ENCODE measurements at places on chromosomes 16 and 17.

- DNase-seq, result peak; percentile 27
Observed at GRCh38 chr16:24036614-24037013, 200.8 kb downstream of the PRKCB start.

DNA sequence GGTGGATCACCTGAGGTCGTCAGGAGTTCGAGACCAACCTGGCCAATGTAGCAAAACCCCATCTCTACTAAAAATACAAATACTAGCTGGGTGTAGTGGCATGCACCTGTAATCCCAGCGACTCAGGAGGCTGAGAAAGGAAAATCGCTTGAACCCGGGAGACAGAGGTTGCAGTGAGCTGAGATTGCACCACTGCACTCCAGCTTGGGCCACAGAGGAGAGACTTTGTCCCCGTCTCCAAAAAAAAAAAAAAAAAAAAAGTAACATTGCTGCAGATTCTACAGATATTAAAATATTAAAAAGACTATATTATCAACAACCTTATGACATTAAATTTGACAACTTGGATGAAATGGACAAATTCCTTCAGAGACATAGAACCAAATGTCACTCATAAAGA lies 25.7 kb downstream of the MBTD1 start:
- no peak for DNase-seq

GRCh38 chr17:76690596-76691280 lies 20.0 kb downstream of the MXRA7 start:
- DNase-seq, result no peak

GRCh38 chr17:49555495-49556222 lies 20.0 kb upstream of the NXPH3 start:
- peak; percentile 46 for DNase-seq

- DNase-seq, result peak; percentile 85
Observed at GRCh38 chr17:75011401-75012095, 922 bp upstream of the MRPL58 start.

- DNase-seq, result no peak
Observed at GRCh38 chr17:59840329-59841090, 52.2 kb downstream of the TUBD1 start.

GRCh38 chr17:31537565-31538011 lies 146.1 kb downstream of the RAB11FIP4 start:
- DNase-seq, result peak; percentile 59

- DNase-seq, result no peak
Observed at GRCh38 chr16:83136419-83136818, 509.6 kb downstream of the CDH13 start.

DNA sequence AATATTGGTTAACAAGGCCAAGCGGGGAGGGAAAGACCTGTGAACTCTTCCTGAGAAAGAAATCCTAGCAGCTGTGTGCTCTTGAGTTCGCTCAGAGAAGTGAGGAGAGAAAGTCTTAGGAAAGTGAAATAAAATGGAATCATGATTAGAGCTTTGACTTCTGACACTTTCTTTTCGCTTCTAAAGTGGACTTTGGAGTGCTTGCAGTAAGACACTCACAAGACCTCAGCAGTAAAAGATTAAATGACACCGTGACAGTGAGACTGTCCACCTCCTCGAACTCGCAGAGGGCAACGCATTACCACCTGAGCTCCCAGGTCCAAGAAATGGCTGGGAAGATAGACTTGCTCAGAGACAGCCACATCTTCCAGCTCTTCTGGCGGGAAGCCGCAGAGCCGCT lies 71.2 kb downstream of the RNF213 start:
- DNase-seq, result no peak

- DNase-seq, result no peak
Observed at GRCh38 chr17:11404431-11405276, 163.6 kb downstream of the SHISA6 start.

DNA sequence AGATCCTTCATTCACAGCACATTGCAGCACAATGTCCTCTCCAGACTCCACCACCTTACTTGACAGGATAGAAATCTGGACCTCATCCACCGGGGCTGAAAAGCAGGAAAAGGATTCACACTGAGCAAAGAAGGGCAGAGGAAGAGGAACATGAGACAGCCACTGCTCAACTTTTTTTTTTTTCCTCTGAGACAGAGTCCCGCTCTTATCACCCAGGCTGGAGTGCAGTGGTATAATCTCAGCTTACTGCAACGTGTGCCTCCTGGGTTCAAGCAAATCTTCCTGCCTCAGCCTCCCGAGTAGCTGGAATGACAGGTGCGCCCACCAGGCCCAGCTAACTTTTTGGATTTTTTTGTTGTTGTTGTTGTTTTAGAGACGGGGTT lies 34.4 kb downstream of the PECAM1 start:
- no peak for DNase-seq

GRCh38 chr17:33080091-33080490 lies 88.4 kb downstream of the SPACA3 start:
- no peak for DNase-seq

DNA sequence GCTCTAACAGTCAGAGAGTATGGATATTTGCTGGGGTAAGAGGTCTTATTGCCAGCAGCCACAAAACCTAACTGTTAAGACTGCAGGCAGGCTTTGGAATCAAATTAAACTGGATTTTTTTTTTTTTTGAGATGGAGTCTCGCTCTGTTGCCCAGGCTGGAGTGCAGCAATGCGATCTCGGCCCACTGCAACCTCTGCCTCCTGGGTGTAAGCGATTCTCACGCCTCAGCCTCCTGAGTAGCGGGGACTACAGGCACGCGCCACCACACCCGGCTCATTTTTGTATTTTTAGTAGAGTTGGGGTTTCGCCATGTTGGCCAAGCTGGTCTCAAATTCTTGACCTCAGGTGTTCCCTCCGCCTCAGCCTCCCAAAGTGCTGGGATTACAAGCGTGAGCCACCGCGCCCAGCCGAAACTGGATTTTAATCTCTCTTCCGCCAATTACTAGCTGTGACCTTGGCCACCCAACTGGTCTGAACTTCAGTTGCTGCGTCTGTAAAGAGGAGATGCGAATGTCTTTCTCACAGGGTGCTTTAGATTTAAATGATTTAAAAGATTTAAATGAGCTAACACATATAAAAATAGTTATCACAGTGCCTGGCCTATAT lies 842 bp downstream of the MRPL10 start:
- DNase-seq, result no peak

GRCh38 chr17:64240261-64240740 lies 22.8 kb downstream of the TEX2 start:
- DNase-seq, result no peak

GRCh38 chr17:73068322-73069153 lies 23.9 kb downstream of the SLC39A11 start:
- no peak for DNase-seq

DNA sequence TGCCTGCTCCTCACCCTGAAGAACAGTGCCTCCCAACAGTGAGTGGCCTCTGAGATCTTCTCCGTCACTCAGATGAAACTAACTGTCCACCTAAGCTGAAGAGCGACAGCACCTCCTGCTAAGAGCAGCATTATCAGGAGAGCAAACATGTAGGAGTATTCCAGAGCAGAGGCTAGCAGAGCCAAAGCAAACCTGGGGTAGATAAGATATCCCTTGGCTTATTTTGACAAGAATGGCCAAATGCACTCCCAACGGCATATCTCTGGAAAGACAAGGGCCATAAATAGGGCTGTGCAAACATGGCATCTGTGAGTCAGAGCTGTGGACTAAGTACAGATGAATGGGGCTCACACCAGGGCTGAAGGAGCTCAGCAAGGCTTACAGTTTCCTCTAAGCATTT lies 96.3 kb downstream of the NDEL1 start:
- DNase-seq, result no peak

- DNase-seq, result no peak
Observed at GRCh38 chr17:13560935-13561334, 40.8 kb downstream of the HS3ST3A1 start.

- DNase-seq, result no peak
Observed at GRCh38 chr16:79081297-79082066, 519.1 kb downstream of the MAF start.

DNA sequence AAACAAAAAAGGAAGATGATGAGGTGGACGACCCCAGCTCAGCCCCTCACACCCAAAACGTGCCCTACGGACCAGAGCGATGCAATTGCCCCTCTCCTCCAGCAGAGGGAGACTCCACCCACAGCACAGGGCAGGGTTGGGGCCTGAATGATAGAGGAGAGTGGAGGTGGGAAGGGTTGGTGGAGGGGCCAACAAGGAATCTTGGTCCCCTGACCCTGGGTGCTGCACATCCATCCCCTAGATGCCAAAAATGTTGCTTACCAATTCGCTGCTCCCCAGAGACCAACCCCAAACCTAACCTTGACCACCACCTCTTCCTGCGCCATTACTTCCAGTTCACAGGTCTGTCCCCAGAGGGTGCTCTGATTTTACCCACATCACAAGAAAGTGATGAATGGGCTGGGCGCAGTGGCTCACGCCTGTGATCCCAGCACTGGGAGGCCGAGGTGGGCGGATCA lies 12.9 kb downstream of the P2RX5 start:
- no peak for DNase-seq

DNA sequence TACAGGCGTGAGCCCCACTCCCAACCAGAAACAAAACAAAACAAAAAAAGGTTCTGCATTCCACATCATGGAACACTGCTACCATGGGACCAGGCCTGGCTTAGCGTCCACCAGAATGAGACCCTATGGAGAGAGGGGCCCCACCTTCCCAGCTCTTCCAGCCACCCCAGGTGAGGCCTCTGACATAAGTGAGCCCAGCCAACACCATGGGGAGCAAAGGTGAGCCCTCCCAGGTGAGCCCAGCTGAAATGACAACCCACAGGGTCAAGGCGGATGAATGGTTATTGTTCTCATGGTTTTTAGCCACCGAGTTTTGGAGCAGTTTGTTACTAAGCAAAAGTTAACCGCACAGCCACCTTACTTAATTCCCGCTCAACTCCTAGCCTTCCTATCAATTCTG lies 16.3 kb downstream of the LGALS3BP start:
- DNase-seq, result no peak

GRCh38 chr17:394718-395095 lies 42.1 kb upstream of the RPH3AL start:
- DNase-seq, result no peak

- DNase-seq, result no peak
Observed at GRCh38 chr16:14148016-14148415, 76.9 kb downstream of the MRTFB start.

GRCh38 chr16:1333149-1333812 lies at the start of gene BAIAP3:
TSS of gene BAIAP3 (plus strand) at chr16:1333645. CDS start at chr16:1338550, 4,905 bp downstream.
- no peak for DNase-seq

DNA sequence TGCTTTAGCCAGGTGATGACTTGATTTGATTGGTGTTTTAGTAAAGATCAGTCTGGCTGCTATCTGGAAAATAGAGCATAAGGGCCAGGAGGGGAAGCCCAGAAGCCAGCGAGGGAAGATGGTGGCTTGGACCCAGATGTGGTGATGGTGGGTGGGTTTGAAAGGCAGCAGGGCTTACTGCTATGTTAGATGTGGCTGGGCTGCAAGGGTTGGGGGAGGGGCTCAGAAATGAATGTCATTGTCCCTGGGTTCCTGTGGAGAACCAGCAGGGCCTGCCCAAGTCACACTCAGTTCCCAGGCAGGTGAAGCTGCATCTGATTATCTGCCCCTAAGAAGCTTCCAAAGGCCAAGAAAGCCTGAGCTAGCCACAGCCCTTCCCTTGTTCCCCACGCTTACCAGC lies 71.7 kb upstream of the BRD7 start:
- DNase-seq, result no peak

DNA sequence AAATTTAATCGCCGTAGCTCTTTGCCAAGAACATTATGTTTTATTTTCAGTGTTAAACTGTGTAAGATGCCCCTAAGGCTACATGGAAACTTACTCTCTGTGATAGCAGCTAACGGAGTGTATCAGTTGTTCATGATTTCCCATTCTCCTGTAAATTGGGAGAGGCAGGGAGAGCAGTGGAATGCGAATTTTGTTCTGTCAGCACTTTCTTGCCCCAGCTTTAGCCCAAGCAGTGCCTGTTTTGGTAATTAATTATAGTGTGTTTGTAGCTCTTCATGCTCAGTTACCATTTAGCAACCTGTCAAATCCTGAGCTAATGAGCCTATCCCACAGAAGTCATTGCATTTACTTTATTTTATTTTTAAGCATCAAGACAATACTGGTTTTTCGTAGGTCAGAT lies 475.1 kb upstream of the RBFOX1 start:
- DNase-seq, result no peak

GRCh38 chr17:1511290-1511689 lies 5.1 kb downstream of the INPP5K start:
- DNase-seq, result peak; percentile 71

DNA sequence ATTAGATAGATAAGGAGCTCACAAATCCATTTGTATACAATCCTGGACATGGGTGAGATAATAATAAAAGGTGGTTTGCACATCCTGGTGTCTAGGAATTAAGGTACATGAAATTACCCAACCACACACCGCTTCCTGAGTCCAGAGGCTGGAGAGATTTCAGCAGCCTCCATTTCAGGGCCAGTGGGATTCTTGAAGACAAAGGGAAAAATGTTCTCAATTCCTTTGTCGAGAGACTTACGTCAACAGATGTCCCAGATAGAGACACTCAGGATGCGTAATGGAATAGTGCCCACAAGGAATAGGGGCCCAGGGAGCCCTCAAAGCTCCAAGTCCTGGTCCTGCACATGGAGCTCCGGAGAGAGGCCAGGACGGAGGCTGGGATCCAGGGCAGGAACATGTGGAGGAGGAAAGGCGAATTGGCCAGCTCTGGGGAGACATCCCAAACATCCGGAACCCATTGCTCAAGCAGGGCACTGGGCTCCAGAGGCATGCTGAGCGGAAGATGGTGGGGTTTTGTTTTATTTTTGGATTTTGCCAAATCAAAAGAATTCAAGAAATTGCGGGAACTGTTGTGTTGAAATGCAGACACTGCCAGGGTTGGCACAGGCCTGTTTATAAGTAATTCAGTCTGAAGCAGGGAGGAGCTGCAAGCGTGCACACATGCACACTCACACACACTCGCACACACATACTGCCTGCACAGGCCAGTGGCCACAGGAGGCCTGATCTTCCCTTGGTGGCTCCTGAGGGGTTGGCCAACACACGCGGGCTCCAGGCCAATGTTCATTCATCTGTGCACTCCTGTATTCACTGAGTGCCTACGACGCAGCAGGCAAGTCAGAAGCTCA lies 97.2 kb downstream of the NOG start:
- DNase-seq, result no peak

GRCh38 chr17:64024781-64025731 lies 4.6 kb upstream of the ICAM2 start:
- DNase-seq, result no peak

GRCh38 chr17:27950995-27951394 lies 57.8 kb upstream of the LYRM9 start:
- DNase-seq, result no peak

DNA sequence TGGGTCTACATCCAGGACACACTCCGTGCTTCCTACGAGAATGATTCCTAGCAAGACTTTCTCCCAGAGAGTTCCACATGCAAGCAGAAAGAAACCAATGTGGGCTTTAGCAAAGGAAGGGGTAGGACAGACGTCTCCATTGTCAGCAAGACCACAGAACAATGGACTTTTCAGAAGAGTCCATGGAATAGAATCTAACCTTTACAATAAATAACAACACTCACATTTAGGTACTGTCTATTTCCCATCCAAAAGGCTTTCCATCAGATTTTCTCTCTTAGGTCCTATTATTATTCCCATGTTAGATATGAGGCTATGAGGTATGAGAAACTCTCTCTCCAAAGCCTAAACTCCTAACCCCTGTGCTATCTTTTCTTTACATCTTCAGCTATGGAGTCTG lies 360.9 kb downstream of the GRIN2A start:
- DNase-seq, result no peak
